NCI-H446 (cell line): ENCODE measurements at places on chromosomes 6 and 20.

DNA sequence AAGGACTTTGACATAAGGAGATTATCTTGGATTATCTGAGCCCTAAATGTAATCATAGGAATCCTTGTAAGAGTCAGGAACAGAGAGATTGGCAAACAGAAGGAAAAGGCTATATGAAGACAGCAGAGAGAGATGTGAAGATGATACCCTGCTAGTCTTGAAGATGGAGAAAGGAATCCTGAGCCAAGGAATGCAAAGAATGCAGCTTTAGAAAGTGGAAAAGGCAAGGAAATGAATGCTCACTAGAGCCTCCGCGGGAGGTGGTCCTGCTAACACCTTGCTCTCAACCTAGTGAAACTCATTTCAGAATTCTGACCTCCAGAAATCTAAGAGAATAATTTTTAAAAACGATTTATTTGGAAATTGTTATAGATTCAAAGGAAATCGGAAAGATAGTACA, 117.1 kb downstream of the TBXT start:
- DNase-seq: no peak

DNA sequence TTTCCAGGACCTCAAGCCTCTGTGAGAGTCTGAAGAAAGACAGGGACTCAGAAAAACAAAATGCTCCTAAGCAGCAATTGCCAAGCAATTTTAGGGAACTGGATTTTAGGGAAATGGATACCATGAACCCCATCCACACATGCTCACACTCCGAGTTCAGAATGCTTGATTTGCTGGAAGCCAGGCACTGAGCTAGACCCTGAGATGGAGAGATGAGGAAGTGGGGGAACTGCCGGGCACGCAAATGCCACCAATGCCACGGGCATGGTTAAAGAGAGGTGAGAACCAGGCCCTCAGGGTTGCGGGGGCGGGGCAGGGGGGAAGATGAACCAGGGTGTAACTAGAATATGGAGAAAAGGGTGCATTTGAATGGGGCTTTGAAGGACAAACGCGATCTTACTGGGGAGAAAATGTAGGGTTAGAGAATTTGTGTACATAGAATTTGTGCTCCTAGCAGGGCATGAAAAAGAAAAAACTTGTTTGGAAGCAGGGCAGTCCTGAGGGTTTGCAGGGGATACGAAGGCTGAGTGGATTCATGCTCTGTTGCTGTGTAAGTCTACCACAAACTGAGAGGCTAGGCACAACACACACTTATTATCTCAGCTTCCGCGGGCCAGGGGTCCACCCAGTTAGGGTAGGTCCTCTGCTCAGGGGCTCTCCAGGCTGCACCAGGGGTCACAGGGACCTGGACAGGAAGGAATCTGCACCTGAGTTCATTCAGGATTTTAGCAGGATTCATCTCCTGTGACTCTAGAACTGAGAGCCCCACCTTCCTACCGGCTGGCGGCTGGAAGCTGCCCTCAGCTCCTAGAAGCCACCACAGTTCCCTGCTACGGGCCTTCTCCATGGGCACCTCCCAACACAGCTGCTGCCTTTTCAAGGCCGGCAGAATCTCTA, 108.0 kb downstream of the SNX5 start:
- no peak for DNase-seq

GRCh38 chr6:156910938-156911337, 133.8 kb downstream of the ARID1B start:
- no peak for DNase-seq

- no peak for DNase-seq
These were observed 1.3 kb downstream of the RNF146 start for GRCh38 chr6:127267646-127268625.

- DNase-seq: no peak
These were observed 150.3 kb downstream of the OTOR start for GRCh38 chr20:16898433-16898832.

GRCh38 chr6:43149265-43149664, 21.8 kb upstream of the SRF start:
- DNase-seq: no peak

GRCh38 chr6:109327959-109328358, 54.3 kb downstream of the CD164 start:
- DNase-seq: no peak

DNA sequence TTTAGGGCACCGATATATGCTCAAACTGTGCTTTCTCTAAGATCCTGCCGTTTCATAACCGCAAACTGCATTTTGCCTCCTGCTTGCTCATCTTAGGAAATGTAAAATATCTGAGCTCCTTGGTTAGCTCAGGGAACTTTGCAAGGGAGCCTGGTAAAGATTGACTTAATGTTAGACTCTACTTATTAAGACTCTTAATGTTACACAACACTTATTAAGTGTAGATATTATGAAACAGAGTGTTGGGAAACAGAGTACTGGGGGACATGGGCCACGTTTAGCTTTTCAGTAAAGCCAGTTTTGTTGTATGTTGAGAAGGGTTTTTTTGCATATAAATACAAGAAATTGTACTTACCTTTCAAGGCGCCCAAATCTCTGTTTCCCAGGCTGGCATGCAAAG, 1.9 kb downstream of the LTV1 start:
- DNase-seq: no peak

DNA sequence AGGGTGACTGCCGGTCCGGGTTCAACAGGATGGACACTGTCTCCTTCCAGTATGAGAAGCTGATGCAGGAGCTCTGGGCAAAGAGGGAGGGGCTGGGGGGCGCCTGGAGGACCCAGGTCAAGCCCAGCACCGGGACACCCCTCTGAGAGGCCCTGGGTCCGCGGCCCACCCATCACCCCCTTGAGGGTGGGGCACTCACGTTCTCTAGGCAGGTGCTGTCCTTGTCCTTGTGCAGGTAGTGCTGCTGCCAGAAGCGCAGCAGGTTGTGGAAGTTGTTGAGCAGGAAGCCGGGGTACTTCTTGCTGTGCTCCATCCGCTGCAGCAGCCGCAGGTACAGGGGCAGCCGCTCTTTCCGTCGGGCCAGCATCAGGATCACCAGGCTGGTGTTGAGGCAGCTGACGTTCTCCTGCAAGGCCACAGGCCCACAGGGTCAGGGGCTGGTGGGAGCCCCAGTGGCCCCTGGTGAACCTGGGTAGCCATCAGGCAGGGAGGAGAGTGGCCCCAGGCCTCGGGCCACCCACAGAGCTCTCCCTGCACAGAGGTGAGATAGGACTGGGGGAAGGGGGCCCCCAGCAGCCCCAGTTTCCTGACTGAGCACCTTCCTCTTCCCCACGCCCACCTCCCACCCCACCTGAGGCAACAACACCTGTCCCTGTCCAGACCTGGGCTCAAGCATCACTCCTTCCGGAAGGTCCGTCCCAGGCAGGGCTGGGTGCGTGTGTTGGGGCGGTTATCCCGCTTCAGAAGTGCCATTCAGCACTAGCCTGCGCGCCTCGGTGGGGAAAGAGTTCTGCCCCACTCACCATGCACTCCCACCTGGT, 47.8 kb downstream of the MYH7B start:
- DNase-seq: no peak

- no peak for DNase-seq
These were observed 74.7 kb downstream of the ZHX3 start for GRCh38 chr20:41242807-41243206.

GRCh38 chr20:8997701-8998117, 71.2 kb upstream of the PLCB4 start:
- peak; percentile 43 for DNase-seq

GRCh38 chr6:156989159-156989806, 212.1 kb downstream of the ARID1B start:
- DNase-seq: no peak

DNA sequence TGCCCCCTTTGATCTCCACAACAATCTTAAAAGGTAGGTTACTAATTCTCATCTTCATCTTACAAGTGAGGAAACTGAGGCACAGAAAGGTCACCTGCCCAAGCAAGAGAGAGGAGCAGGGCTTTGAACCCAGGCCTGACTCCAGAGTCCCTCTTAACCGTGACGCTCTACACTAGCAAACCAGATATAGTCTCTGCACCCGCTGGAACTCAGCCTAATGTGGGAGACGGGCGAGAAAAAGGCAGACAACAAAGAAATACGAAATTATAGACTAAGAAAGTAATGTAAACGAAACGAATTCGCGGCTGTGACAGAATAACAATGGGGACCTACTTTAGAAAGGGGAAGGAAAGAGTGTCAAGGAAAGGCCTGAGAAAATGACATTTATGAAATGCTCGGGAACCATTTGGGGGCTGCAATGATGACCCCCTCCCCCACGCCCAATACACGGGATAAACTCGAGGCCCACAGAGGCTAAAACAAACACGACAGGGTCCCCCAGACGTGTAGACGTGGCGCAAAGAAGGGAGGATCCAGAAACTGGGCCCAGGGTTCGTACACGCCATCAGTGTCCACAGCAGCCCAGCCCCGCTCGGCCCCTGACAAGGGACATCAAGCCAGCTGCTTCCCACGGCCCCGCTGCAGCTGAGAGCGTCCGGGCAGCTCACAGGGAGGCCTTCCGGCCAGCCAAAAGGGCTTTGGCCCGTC, 637 bp downstream of the TRPC4AP start:
- no peak for DNase-seq

GRCh38 chr6:1689141-1689540, 79.4 kb downstream of the FOXC1 start:
- DNase-seq: no peak

DNA sequence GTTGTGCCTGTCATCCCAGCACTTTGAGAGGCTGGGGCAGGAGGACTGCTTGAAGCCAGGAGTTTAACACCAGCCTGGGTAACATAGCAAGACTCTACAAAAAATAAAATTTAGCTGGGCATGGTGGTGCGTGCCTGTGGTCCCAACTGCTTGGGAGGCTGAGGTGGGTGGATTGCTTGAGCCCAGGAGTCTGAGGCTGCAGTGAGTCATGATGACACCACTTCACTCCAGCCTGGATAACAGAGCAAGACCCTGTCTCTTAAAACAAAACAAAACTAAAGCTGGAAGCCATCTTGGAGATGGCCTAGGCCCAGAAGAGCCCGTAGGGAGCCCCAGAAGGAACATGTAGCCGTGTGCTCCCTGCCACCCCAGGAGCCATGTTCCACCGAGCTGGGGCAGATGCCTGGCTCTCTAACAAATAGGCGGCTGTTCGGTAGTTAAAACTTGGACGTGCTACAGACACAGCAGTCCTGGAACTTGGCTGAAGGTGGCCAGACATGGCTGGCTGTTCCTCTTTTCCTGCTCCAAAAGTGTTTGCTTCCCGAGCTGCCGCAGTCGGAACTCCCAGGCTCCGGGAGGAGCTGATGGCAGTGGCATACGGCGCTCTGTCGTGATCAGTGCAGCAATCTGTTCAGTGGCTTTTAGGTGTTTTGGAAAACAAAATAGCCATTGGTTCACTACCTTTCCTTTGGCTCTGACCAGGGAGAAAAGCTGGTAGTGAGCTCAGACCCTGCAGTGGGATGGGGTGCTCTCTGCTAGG, 37.0 kb downstream of the DYNLT1 start:
- peak; percentile 68 for DNase-seq

- DNase-seq: no peak
These were observed 2.6 kb downstream of the CST3 start for GRCh38 chr20:23634985-23635767.

- peak; percentile 78 for DNase-seq
These were observed 136.4 kb upstream of the SALL4 start for GRCh38 chr20:51938559-51939258.

- DNase-seq: no peak
These were observed 11.6 kb upstream of the TFB1M start for GRCh38 chr6:155325700-155326516.

- DNase-seq: no peak
These were observed 17.5 kb downstream of the FRMD1 start for GRCh38 chr6:168061269-168062210.

DNA sequence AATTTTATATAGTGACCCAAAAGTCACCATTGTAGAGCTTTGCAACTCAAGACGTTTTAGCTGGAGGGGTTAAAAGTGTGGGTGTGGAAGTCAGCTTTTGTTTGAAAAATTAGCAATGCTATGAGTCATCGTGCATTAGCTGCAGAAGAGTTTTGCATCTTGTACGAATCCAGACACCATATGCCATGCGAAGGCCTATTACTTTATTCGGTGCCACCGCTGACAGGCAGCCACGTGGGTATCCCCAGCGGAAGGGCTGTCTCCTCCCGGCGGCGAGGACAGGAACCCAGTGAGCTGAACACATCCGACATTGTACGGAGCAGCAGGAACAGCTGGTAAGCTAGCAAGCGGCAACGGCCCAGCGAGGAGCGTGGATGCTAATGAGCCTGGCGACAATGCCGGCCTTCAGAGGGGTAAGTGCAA, 84.4 kb downstream of the INSM1 start:
- peak; percentile 97 for DNase-seq

DNA sequence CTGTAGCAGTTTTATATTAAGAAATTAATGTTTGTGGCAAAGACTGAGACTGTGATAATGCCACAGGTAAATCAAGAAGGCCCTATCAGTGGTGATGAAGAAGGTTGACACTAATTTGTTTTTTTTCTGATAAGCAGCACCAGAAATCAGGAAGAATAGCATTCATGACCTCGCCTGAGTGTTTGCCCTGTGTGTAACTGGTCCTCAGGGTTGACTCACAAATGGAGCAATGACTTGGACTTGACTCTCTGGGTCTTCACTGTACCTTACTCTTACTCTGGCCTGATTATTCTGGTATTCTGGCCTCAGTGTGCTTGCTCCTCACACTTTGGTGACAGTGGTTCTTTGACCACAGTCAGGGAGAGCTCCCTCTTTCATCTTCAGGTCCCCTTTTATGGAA, 243.9 kb downstream of the HAO1 start:
- DNase-seq: no peak

DNA sequence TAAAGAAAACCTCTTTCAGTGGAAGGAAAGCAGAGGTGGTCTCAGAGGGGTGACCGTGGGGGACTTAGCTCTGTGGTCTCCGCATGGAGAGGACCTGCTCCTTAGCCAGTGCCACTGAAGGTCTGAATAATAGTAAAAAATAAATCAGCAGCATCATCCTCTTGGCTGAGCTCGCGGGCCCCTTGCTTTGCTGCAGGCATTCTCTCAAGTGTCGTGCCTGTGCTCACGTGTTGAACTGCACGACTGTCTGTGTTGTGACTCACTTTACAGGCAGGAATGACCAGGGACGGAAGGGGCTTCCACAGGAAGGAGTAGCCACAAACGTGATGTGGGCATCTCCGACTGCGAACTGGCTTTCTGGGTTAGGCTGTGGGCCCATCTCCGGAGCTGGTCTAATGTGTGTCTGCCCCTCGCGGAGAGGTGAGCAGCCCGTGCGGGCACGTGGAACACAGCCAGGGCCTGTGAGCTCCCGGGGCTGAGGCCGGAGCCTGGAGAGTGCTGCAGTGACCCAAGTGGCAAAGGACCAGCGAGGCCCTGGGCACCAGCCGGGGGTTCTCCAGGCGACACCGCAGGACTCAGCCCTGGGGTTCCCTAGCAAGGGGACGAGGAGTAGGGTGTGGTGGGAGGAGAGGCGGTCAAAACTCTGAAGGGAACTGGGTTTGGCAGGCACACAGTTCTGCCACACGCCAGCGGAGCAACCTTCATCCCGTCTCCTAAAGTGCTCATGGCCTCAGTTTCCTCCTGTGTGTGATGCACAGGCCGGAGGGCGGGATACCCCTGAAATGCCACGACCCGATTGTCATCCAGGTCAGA, 89.2 kb downstream of the RAMACL start:
- DNase-seq: no peak

GRCh38 chr6:16168121-16168520, 39.2 kb downstream of the MYLIP start:
- DNase-seq: no peak

GRCh38 chr6:193773-194310, 98.4 kb upstream of the DUSP22 start:
- no peak for DNase-seq
